8988T (cell line): ENCODE measurements at places on chromosomes 12 and 14.

DNA sequence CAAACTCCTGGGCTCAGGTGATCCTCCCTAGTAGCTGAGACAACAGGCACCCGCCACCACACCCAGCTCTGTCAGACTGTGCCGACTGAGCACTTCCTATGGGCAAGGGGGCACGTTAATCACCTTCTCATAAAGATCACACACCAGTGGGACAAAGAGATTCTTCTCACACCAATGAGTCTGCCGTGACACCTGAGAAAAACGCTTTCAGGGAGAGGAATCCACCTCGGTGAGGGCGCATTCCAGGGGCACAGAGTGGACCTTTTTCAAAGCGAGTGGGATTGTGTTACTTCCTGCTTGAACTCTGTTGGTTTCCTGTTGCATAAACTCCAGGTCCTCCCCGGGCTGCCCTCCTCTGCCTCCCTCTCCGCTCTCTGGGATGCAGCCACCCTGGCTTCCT is 17.5 kb upstream of the SCARB1 start:
- no peak for DNase-seq

GRCh38 chr12:122981587-122982476 is 1.4 kb downstream of the ARL6IP4 start:
- no peak for DNase-seq

- peak; percentile 56 for DNase-seq
Observed at GRCh38 chr14:55448141-55448614, 7.8 kb upstream of the TBPL2 start.

DNA sequence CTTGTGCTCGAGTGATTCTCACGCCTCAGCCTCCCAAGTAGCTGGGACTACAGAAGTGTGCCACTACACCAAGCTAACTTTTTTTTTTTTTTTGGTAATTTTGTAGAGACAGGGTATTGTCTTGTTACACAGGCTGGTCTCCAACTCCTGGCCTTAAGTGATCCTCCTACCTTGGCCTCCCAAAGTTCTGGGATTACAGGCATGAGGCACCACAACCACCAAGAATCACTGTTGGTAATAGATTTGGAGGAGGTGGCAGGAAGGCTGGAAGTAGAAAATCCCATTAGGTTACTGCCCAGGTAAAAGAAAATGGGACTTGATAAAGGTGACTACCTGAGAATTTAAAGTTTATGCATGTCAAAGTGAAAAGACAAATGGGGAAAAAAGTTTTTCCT is 1.4 kb upstream of the CDCA4 start:
- no peak for DNase-seq

GRCh38 chr12:10540776-10541205 is 35.1 kb downstream of the EIF2S3B start:
- no peak for DNase-seq

- DNase-seq, result no peak
Observed at GRCh38 chr12:89494411-89495231, 30.0 kb downstream of the GALNT4 start.

DNA sequence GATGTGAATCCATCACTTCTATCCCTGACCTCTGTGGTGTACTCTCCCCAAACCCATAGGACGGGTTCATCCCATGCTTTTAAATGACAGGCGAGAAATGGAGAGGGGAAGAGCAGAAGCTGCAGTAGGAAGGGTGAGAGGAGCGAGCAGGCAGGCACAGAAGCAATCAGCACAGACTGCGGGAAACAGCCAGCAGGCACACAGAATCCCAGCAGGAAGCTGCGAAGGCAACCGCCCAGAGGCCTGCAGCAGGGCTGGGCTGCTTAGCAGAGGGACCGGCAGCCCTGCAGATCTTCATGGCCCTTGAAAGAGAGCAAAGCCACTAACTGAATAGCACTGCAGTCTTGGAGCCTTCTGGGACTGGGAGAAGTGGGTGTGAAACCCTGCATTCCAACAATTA is 287.0 kb upstream of the FKBP4 start:
- no peak for DNase-seq

- DNase-seq, result no peak
Observed at GRCh38 chr14:103890821-103891666, 37.2 kb upstream of the TDRD9 start.
